ENCODE measurements at places on chromosomes 12 and 14. TPM values are rescaled to one million over a fixed set of nuclear protein-coding genes. Genes with fewer than 3 reads are reported as not detected.

The CHPT1 gene
- 19.7 TPM for total RNA-seq

DNA sequence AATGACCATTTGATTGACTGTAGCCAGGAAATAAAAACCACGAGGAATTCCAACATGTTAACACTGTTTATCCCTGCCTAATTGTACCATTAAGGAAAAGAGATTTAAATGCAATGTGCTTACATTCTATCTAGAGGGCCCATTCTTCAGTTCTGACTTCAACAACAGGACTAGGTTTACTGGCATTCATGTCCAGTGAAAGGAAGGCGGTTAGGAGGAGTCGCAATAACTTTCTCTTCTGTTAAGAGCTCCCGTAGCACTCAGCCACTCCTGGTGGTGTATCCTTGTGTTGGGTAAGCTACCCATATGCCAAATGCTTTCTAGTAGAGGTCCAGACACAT lies 154.7 kb downstream of the STXBP6 start:
- H3K27ac ChIP-seq: no peak overlapping the region
- DNase-seq: no peak
- no peak overlapping the region for H3K4me3 ChIP-seq
- no peaks in the 10 kb centered on the region for H3K27me3 ChIP-seq
- no peaks in the 10 kb centered on the region for H3K4me1 ChIP-seq
- no peaks in the 10 kb centered on the region for H3K36me3 ChIP-seq

GRCh38 chr14:95871531-95871930 lies 5.1 kb upstream of the TUNAR start:
- no peak overlapping the region for H3K4me3 ChIP-seq
- no peaks in the 10 kb centered on the region for H3K27me3 ChIP-seq
- H3K4me1 ChIP-seq: no peaks in the 10 kb centered on the region
- no peak overlapping the region for H3K27ac ChIP-seq
- H3K36me3 ChIP-seq: no peaks in the 10 kb centered on the region

The MED6 gene
- 44.5 TPM for total RNA-seq

All from SJCRH30 (cell line).